ENCODE measurements at places on chromosomes 5 and 9. TPM values are rescaled to one million over a fixed set of nuclear protein-coding genes. Genes with fewer than 3 reads are reported as not detected.

GRCh38 chr9:82606492-82607382, 456.2 kb downstream of the RASEF start:
- peak; percentile 76 for DNase-seq

DNA sequence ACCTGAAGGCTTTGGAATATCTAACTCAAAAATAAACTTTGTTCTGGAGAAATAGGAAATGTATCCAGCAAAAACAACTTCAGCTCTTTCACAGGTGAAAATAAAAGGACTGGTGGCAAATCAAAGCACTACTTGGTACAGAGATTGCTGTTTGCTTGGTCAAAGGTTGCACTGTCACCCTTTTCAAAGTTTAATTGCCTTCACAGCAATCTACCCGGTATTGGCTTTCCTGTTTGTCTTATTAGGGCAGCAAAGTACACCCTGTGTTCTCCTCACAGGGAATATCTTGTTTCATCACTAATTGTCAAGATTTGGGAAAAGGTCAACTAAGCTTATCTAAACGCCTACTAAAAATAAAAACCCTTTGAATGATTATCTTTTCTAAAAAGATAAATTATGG, 214.1 kb upstream of the ADCY2 start:
- DNase-seq = peak; percentile 23

DNA sequence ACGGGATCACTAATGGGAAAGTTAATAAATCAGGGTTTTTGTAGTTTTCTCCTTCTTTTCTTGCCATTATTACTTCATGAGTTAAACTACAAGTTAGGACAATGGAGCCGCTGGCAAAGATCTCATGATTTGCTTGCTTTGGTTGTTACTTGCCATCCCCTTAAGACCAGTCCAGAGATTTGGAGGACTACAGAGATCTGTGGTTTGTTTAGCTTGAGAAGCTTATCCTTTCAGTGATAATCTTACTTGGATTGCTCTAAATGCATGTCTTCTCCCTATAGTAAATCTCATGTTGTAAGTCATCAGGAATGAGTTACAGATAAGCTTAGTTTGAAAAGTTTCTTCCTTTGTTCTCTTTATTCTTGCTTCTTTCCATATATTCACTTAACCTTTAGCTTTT, 70.9 kb downstream of the TLE4 start:
- DNase-seq = no peak

DNA sequence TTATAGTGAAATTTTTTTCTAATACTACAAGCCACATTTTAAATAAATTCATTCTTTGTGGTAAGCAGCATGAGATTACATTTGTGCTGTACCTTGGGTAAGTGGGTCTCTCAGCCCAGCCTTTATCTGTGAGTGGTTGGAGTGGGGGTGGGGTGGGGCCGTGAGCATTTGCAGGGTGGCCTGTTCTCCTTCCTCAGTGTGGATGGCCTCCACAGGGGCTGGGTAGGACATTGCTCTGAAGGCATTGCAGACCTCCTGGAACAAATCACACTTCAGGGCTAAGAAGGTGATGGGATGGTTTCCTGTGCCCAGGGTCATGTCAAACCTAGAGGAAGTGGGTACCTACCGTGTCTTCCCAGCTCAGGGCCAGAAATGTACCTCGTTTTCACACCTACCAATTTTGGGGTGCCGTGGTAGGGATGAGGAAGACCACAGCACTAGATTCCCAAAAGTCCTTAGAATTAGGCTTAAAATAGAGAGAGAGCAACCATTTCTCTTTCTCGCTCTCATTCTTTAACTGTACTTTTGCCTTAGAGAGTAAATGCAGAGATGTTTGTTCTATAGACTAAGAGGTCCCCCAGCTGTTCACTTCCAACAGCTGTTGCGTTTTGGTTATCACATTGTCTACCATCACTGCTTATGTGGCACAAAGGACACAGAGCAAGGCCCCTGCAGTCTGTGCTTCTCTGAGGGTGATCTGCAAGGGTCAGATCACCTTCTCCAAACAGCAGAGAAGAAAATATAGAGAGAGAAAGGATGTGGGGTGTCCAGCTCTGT, 83.4 kb upstream of the CTSL start:
- DNase-seq = no peak

DNA sequence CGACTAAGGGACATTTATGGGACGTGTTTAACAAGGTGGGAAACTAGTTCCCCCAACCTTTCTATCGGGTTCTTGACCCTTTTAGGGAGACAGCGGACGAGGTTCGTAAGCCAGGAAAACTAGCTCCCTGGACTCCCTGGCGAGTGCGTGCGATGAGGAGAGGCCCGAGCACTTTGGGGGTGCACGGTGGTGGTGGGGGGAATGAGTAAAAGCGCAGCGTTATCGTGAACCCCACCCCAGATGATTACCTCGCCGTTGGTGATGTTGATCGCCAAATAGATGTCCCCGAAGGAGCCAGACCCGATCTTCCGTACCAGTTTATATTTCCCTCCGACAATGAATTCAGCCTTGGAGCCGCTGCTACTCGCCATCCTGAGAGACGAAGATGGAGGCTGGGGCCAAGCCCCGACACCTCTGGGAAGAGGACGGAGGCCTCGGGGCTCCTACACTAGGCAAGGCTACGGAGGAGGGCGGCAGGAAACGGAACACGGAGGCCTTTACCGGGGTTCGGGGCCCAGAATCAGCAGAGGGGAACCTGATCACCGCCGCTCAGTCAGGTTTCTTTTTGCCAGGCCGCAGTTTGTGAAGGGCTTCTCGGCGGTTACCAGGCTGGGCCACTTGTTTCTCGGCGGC, 529 bp downstream of the CSNK1A1 start:
- peak; percentile 28 for DNase-seq

- peak; percentile 72 for DNase-seq
Observed at GRCh38 chr9:129487658-129488483, 133.0 kb downstream of the C9orf50 start.

DNA sequence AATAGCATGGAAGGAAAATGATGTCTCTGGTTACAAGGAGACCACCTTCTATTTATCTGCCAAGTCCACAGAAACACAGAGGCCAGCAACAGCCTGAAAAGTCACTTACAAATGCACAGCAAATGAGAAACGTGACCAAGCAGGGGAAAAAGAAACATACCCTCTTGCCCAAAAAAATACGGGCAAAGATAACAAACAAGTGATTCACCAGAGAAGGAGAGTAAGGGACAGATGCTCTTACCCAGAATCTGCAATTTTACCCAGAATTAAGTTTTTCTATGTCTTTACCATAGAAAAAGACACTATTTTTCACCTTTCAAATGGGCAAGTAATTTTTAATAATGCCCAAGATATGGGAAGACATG, 28.1 kb downstream of the CAMSAP1 start:
- no peak for DNase-seq

Gene SLC6A19
- 5.2 TPM for total RNA-seq

Gene MARVELD2
- total RNA-seq = 43.5 TPM

- DNase-seq = peak; percentile 36
Observed at GRCh38 chr9:87080512-87081264, 133.4 kb upstream of the GAS1 start.

Measured in hepatocyte (in vitro differentiated cells).